ENCODE measurements at places on chromosomes 4 and X.

DNA sequence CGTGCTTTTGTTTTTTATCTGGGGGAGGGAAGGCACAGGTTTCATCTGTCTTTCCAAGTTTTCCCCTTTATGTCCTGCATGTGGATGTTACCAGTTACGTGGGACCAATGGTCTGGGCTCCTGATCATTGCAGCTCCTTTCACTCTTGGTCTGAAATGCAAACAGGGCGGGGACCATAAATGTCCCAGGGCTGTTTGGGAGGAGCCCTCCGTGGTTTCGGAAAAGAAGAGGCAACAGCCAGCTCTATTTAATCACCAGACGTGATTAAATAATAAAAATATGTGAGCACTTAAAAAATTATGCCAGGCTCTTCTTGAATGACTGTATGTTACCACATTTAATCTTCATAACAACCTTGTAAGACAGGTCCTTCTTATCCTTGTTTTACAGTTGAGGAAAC, 30.8 kb upstream of the C1GALT1C1 start:
- no peak for DNase-seq

DNA sequence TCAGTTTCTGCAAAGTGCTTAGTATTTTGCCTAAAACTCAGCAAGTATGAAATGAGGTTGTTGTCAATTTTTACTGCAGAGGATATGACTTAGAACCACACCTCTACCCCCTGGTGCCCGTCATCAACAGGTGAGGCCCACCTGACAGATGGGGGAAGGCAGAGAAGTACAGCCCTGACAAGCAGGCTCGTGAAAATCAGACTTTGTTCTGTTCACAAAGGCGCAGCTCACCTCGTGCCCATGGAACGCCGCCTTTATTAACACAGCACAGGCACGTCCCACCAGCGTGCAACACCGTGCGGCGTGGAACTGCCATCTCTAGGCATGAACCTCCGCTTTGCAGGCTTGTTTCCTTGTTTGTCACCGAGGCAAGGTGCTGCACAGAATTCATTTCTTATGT, 13.3 kb downstream of the CYP4V2 start:
- no peak for DNase-seq

GRCh38 chr4:164252286-164252685, 501.6 kb upstream of the SMIM31 start:
- DNase-seq = no peak

- no peak for DNase-seq
These were observed 18.5 kb upstream of the SGMS2 start for GRCh38 chr4:107806196-107806595.

- no peak for DNase-seq
These were observed 47.3 kb downstream of the PPP3CA start for GRCh38 chr4:101299899-101300540.

GRCh38 chr4:2357821-2358745, 60.4 kb downstream of the ZFYVE28 start:
- DNase-seq = no peak

DNA sequence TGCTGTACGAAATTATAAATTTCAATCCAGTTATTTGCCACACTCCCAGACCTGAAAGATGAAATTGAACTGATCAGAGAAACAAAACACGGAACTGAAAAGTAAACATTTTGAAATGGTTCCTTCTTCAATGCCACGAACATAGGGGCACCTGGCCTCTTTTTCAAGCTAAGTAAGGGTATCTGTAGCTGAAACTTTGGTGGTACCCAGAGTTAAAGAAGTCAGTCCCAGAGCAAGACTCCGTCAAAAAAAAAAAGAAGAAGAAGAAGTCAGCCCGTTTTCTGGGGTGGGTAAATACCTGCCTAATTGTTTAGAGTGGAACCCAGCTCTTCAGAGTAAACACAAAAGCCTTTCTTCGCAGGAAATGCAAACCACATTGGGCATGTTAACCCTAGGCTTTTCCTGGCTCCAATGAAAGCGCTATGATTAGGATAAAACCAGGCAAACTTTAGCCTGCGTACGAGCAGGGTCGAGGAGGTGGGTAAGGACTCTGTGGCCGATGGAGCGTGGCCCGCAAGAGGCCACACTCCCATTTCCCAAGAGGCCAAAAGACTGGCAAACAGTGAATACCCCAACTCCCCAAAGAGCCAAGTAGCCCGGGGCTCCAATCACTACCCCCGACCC, 1.3 kb downstream of the ANTXR2 start:
- no peak for DNase-seq

DNA sequence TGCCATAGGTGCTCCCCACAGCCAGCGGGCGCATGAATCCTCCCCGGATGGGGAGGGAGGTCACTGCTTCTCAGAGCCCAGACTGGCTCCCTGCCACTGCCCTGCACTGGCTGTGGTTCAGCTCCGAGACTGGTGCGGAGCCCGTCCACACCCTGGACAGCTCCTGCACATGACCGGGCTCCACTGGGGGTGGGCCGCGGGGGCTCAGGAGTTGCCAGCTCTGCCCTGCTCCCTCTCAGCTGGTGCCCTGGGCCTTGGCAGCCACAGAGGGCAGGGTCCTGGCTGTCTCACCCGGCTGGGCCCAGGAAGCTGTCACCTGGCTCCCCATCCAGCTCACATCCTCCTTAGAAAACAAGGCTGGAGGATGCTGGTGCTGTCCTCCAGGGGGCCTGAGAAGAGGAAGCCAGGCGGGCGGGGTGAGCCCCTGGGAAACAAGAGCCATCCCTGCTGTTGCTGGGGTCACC, 64.9 kb upstream of the ADRA2C start:
- DNase-seq = no peak

DNA sequence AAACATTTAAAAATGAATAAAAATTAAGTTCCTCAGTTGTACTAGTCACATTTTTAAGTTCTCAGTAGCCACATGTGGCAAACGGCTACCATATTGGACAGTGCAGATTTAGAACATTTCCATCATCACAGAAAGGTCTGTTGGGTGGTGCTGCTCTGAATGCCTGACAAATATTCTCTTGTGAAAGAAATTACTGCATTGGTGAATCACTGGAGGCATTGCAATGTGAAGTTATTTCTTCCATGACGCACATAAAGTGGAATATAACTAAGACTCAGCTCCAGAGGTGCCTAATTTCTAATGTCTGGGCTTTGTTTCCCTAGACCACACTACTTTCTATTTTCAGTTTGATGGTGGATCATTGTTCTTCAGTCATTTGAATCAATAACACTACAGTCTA, 44.9 kb downstream of the CLNK start:
- no peak for DNase-seq

GRCh38 chrX:41661366-41662095, 27.2 kb upstream of the GPR34 start:
- no peak for DNase-seq

- DNase-seq = no peak
These were observed 82.5 kb downstream of the RELL1 start for GRCh38 chr4:37603711-37604110.

DNA sequence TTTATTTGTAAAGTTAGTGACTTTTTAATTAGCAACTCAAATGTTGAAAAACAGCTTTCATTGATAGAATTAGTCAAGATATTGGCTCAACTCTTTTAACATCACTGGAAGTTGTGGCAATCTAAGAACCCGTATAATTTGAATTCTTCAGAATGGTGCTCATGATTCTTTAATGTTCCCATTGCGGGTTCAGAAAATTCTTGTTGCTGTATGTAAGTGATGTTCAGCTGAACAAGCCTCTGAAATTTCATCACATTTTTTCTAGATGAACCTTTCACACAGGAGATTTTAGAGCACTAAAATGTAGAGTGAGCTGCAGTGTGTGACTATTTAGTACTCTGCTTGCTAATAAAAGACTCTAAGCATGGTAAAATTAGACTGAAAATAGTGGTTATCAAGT, 1317.7 kb downstream of the FSTL5 start:
- DNase-seq = no peak

GRCh38 chrX:153874366-153875125, 11.4 kb downstream of the L1CAM start:
- DNase-seq = no peak

GRCh38 chrX:14997271-14997670, 124.0 kb downstream of the MOSPD2 start:
- no peak for DNase-seq

DNA sequence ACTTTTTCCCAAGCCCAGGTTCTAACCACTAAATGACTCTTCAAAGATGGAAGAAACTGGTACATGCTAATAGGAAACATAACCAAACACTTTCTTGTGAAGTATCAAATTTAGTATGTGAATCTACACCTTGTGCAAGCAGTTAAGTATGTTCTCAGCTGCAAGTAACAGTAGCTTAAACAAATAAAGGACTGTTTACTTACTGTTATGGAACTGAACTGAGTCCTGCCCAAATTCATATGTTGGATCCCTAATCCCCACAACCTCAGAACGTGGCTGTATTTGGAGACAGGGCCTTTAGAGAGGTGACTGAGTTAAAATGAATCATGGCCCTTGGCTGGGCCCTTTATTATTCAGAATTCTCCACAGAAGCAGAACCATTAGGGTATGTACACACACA, 178.7 kb downstream of the KDR start:
- no peak for DNase-seq

- no peak for DNase-seq
These were observed 158.6 kb downstream of the TET2 start for GRCh38 chr4:105305019-105305836.

- no peak for DNase-seq
These were observed 31.3 kb downstream of the CD38 start for GRCh38 chr4:15809466-15809865.

GRCh38 chr4:62622089-62622488, 1422.0 kb downstream of the ADGRL3 start:
- DNase-seq = no peak

DNA sequence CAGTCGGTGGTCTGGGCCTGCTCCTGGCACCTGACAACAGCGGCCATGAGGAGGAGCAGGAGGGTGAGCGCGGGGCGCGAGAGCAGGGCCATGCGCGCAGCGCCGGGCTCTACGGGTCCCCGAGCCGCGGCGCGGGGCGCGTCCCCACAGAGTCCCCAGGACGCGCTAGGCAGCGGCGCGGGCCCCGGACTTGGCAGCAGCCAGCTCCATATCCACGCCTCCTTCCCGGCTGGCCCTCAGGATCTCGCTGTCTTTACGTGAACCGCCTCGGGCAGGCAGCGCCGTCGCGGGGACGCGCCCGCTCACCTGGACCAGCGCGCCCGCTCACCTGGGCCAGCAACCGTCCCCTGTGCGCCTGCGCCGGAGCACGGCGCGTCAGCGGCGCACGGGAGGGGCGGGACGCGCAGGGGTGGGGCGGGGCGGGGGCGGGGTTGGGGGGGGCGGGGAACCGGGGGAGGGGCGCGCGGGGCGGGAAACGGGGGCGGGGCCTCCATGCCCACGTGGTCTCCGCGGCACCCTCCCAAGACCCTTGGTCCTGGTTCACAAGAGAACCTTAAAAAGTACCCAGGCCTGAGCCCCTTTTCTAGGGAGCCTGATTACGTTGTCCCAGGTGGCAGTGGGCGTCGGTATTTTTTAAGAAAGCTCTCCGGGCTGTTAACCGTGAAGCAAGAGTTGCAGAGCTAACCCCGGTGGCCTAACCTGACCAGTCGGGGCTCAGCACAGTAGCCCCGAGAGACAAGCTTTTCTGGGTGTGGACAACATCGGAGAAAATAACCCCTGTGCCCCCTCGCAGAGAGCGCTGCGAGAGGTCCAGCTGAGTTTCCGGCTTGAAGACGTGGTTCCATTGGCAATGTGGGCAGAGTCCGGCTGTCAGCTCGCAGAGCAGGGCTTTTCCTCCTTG, at the start of gene PLA2G12A:
Gene PLA2G12A, minus strand, starts transcription at position 353 of the 901 bp plus-strand sequence. Its CDS starts 261 bp downstream, at position 92.
- DNase-seq = peak; percentile 70

DNA sequence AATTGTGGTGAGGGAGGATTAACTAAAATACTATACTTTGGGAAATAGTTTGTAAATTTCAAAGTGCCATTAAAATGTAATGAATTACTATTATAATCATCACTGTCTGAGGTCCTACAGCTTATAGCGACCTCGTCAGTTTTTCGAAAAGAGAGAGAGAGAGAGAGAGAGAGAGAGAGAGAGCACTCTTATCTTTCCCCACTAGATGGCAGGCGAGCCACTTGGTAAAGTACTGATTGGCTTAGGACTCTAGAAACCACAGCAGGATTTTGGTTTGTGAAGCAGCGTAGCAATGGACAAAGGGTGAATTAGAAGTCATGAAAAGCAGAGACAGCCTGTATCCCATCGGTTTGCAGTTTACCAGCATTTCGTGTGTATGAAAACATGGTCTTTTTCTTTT, 52.5 kb downstream of the LINC00632 start:
- DNase-seq = no peak

DNA sequence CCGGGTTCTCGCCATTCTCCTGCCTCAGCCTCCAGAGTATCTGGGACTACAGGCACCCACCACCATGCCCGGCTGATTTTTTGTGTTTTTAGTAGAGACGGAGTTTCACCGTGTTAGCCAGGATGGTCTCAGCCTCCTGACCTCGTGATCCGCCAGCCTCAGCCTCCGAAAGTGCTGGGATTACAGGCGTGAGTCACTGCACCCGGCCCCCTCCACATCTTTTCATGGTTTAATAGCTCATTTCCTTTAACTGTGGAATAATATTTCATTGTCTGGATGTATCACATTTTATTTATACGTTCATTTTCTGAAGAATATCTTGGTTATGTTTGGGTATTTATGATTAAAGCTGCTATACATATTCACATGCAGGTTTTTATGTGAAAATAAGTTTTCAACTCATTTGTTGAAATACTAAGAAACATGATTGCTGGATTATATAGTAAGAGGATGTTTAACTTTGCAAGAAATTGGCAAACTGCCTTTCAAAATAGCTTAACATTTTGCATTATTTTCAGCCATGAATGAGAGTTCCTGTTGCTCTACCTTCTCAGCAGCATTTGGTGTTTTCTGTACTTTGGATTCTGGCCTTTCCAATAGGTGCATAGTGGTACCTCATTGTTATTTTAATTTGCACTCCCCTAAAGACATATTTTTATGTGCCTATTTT, 591.9 kb downstream of the TECRL start:
- no peak for DNase-seq

GRCh38 chr4:66577922-66578321, 907.6 kb upstream of the EPHA5 start:
- no peak for DNase-seq

GRCh38 chr4:17275836-17276235, 236.1 kb downstream of the QDPR start:
- DNase-seq = no peak

- DNase-seq = no peak
These were observed 1.1 kb upstream of the RAP1GDS1 start for GRCh38 chr4:98260047-98260578.

DNA sequence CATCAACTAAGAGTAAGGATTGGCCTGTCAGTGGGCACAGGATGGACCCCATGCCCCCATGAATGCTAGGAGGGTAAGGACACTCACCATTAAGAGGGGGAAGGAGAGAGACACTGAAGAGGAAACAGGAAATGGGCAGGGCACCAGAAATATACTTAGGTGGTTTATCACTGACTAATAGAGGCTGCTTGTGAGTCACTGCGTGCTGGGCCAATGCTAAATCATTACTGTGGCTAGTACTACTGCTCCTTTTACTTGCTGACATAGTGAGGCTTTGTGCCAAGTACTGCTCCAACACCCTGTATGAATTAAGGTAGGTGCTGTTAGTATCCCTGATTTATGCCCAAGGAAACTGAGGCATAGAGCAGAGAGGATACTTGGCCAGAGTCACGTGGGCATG, 130.4 kb upstream of the FRMPD4 start:
- DNase-seq = no peak

Data from activated T-helper 9 cell treated with anti-CD3 and anti-CD28 coated beads, Interleukin-2, amount 50 U/mL, for 16 hours (primary cell).